ENCODE measurements at places on chromosomes 2 and 18.

- DNase-seq = no peak
These were observed 478.9 kb upstream of the HS6ST1 start for GRCh38 chr2:128797533-128797932.

DNA sequence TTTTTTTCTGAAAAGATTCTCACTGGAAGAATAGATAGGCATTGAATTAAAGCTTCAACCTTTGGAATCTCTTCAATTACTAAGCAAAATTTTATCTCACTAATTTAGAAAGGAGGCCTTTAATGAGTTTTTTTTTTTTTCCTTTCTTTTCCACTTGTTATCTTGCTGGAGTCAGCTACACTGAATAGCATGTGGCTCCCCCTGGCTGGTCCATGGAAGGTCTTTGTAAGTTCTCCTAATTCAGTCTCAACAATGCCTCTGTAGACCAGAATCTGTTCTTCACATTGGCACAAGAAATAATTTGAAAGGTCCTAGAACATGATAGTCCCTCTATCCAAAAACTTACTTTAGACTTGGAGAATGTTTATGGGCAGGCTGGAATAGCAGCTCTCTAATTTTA, 24.2 kb upstream of the SCN1A start:
- no peak for DNase-seq

GRCh38 chr18:33022370-33022769, 249.5 kb upstream of the KLHL14 start:
- DNase-seq = no peak

GRCh38 chr2:238523158-238524110, 96.7 kb downstream of the ASB1 start:
- DNase-seq = peak; percentile 11

DNA sequence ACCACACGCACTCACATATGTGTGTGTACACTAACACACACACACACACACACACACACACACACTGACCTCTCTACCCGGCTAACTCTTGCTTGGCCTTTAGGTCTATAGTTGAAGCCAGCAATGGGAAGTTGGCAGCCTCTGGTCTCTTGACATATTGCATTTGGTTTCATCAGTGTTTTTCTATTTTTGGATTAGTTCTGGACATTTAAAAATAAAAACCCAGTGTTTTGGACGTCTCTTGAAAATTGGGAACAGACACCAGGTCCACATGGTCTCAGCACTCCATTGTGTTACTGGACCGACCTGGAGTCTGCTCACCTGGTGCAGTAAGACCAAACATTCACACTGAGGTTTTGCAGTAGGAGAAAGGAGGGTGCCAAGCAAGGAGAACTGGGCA, 50.4 kb upstream of the AFF3 start:
- DNase-seq = no peak

DNA sequence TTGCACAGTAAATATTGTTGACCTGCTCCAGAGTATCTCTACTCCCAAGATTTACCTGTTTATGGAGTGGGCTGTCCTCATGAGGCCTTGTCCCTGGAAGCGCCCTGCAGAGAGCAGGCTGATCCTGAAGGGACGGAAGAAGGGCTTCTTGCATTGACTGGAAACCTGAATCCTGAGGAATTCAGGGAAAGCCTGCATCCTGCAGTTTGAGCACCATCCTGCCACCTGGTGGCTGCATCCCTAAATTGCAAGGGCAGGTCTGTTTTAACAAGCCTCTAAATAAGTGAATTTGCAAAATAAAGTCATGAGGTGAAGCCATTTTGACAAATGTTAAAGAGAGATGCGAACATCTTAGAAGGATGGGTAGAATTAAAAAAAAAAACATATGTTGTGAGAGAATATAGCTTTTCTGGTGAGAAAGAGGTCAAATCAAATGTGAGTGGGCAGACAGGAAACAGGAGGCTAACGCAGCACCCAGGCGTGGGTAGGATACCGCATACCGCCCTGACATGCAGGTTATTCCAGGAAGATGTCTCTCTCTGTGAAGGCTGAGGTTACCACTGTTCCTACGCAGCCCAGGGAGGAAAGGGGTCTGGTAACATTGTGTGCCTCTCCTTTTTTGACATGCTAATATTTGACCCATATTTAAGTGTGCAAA, 754.9 kb downstream of the RNF144A start:
- DNase-seq = peak; percentile 21

DNA sequence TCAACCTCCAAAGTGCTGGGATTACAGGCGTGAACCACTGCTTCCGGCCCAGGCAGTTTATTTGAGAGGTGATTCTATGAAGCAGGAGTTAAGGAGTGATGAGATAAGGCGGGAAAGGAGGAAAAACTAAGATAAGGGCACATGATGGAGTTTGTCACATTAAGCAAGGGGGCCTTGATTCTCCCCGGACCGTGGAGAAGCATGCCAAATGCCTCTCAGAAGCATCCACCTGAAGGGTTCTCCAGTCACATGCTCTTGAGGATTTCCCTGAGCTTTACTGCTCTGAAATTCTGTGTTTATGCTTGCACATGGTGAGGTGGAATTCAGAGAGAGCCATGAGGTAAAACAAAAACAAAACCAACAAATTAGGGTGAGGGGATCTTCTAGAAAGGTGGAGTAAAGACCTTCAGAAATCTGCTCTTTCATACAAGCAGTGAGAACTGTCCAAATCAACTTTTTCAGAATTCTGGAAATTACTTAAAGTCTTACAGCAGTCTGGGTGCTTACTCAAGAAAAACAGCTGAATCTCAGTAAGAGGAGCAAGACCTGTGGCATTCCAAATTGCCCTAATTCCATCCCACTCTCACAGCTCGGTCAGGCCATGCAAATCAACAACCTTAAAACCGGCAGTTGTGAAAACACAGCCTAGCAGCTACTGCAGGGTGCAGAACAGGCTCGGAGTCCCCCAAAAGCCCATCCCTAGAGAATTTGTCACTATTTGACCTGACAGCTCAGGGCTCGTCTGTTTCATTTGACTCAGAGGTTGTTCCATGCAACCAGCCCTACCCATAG, 69.1 kb upstream of the CTLA4 start:
- peak; percentile 62 for DNase-seq

- DNase-seq = no peak
These were observed 167.2 kb upstream of the SERTAD2 start for GRCh38 chr2:64820901-64821300.

DNA sequence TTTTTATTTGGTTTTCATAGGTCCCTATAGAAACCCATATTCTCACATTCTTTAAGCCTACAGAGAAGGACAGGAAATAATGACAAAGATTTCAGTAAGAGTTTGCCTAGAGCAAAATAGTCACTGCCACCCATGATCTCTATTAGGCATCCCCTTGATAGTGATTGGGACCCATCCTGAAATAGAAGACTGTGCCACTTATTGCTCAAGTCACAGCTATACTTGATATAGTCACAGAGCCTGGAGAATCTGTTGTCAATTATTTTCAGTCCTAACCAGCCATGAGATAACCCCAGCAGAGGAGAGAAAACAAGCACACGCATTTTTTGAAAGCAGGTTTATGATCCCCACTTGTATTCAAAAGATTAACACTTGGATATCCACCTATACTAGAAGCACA, 8.2 kb downstream of the ERBB4 start:
- DNase-seq = no peak

DNA sequence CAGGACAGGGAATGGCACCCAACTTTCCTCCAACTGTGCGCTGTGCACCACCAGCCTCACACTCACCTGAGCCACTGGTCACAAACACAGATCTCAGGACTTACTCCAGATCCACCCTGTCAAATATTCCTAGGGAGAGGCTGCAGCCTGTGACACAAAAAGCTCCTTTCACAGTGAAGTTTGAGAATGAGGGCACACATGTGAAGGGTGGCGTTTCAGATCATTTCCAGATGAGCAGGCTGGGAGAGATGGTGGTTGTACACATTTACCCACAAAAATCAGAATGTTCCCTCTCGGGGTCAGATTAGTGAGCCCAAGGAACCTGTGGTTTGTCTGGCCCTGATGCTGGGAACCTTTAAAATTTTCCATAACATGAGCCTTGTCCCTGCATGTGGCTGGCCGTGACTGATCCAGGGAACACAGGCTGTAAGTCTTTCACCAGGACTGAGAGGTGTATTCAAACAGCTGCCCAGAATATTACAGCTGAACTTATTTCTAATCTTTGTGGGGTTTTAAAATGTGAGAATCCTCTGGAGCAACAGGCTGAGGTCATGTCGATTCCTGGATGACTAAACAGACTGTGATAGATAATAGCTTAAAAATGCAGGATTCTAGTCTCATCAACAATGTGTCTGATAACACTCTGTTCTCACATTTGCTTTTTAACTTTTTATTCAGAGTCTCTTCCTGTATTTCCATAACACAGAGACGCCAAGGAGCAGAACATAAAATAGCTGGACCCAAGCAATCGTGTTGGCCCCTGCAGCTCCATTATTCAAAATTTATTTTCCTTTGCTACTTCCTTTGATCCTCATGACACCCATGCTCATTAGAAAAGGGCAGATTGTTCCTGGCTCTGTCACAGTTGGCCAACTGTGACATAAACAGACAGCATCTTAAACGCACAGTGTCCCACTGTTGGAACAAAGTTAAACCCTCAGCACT, 35.5 kb downstream of the IL1R2 start:
- peak; percentile 22 for DNase-seq

- DNase-seq = no peak
These were observed 41.1 kb upstream of the VIT start for GRCh38 chr2:36655453-36655852.

DNA sequence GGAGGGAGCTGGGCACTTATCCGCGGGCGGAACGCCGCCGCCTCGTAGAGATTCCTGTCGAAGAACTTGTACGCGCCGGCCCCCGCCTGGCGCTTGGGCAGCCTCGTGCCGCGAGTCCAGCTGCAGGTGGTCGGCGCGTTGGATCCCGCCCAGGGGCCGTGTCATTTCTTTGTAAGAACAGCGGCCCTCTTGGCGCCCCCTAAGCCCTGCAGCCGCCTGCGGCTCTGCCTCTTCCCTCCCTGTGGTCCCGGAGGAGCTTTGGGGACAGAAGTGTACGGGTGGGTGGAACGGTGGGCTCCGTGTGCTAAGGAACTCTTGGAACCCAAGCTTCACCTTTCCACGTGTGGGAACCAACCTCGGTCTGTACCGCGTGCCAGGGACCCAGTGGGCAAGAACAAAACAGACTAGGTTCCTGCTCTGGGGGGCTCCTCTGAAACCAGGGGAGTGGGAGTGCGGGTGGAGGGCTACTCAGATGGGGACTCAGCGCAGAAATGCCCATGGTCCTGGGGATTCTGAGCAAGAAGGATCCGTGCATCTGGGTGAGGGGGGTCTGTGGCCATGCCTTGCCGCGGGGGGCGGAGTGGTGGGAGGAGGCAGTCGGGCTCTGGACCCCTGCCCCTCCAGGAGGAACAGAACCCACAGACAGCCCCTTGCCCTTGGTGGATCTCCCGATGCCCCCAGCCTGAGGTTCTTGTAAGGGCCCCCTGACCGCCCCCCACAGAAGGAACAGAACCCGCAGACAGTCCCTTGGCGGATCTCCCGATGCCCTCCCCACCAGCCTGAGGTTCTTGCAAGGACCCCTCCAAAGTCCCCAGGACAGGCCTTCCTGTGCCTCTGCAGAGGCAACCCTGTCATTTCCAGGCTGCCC, 1.5 kb downstream of the GPC1 start:
- DNase-seq = peak; percentile 37

DNA sequence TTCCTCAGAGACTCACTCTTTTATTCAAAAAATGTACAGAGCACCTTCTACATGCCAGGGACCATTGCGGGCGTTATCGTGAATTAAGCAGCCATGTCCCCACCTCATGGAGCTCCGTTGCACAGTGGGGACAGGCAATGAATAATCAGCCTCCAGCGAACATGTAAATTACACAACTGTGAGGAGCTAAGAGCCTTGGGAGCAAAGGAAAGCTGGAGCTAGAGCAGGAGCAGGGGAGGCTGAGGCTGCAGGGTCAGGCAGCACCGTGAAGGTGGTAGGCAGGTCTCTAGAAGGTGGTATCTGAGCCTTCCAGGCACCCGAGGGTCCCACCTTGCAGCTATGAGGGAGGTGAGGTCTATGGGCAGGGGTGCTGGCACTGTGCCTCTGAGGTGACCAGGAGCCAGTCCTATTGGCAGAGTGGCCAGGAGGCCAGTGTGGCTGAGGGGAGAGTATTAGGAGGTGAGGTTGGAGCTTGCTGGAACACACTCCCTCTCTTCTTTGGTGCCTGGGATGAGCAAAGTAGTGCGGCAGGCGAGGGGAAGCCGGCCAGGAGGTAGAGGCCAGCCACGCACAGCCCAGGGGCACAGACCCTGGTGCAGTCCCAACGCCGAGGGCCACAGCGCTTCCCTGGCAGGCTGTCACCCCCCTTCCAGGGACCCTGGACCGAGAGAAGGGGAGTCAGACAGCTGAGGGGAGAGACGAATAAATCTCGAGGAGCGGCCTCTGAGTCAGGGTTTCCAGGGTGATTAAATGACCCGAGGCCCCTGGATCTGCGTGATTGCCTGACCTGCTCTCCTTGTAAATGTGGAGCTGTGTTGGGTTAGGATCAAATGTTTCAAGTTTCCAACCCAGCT, 167.3 kb downstream of the SEPTIN10 start:
- DNase-seq = no peak

GRCh38 chr18:46462523-46462922, 194.5 kb downstream of the LOXHD1 start:
- DNase-seq = no peak

DNA sequence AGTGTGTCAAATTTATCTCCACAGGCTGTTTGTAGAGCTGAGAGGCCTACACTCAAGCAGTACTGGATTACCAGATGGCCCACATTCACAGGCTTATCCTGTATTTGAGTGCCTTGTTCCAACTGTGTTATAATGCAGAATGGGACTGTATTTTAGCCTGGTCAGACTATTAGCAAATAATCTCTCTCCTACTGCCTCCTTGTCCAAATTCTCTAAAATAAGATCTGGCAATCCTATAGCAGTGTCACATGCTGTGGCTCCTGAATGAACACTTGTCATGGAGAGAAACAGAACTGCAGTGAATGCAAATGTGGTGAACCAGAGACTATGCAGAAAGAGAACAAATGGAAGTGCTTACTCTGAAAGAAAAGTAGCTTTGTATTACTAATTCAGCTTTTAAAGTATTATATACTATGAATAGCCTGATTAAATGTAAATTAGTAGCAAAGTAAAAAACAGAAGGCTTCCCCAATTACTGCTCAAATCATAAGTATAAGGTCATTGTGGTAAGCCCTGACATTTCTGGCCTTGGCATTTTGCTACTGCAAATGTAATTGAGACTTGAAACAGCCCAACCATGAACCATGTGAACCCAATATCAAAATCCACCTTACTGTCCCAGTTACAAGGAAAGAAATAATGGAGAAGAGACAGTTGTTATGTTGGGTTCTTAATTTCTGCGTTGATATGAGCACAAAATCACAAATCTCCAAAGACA, 80.0 kb downstream of the MAP4K3 start:
- no peak for DNase-seq

- DNase-seq = peak; percentile 50
These were observed 32.9 kb downstream of the RTP5 start for GRCh38 chr2:241902357-241902991.

DNA sequence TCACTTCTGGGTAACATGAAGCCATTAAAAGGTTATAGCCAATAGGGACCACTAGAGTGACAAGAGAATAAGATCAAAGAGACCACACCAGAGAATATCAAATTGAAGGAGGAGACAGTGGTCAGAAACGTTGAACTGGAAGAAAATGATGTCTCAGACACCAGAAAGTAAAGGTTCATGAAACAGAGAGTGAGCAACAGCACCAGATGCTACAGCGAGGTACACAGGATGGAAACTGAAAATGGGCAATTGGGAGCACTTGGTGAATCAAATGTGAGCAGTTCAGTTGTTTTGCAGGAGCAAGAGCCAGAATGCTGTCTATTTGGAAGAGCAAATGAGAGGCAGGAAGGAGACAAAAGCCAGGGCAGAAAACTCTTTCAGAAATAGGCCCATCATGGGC, 162.6 kb downstream of the SS18 start:
- no peak for DNase-seq
